Activated CD4-positive, alpha-beta T cell treated with anti-CD3 and anti-CD28 coated beads, Interleukin-2, amount 10 ng/mL, durations not matched to agents 7 days and 5 days (primary cell): ENCODE measurements at places on chromosomes 5 and 9. TPM values are rescaled to one million over a fixed set of nuclear protein-coding genes. Genes with fewer than 3 reads are reported as not detected.

GRCh38 chr5:92916036-92916435 is 665.0 kb downstream of the NR2F1-AS1 start:
- DNase-seq, result no peak

- peak; percentile 85 for DNase-seq
Measured at GRCh38 chr9:127004946-127005769, 90.6 kb downstream of the RALGPS1 start.

Gene MARCOL
- total RNA-seq, result not detected

Gene MCTP1
- total RNA-seq, result not detected

GRCh38 chr5:62124266-62124665 is 181.7 kb upstream of the KIF2A start:
- no peak for DNase-seq

Gene PKD2L2
- total RNA-seq, result not detected

GRCh38 chr9:137453643-137454081 is 5.5 kb downstream of the NSMF start:
- peak; percentile 74 for DNase-seq

Gene ADAM19
- 118 TPM for total RNA-seq

DNA sequence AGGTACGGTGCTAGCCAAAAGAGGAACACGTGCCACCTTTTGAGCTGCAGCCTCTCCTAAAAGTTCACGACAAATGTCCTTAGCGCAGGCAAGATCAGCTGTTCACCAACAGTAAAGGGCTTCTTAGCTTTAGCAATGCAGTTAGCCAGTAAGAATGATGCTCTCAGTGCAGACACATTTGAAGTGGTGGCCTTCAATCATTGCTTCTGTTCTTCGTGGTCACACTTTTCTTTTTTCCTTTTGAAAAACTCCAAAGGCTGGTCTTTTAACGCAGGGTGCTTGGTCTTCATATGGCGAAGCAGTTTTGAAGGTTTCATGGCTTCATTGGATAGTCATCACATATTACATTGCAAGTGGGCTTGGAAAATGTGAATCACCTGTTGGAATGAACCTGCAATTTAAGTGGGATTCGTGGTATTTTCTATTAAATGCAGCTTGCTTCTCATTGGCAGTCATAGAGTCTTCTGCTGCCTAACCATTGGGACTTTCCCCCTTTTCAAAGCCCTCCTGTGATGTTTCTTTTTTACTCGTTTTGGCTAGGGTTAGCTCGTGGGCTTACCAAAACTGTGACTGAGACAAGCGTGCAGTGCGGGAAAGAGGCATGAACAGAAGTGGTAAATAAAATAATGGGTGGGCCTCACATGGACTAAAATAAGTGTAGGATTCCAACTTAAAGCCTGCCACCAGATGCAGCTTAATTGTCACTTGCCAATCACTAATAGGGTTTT is 100.9 kb downstream of the MRPL36 start:
- DNase-seq, result no peak

- no peak for DNase-seq
Measured at GRCh38 chr5:157555037-157555640, 20.4 kb downstream of the ADAM19 start.

Gene MLANA
- total RNA-seq, result not detected
